ENCODE measurements at places on chromosomes 1 and 21.

GRCh38 chr1:184622136-184622823, 132.4 kb downstream of the EDEM3 start:
- DNase-seq = peak; percentile 75

GRCh38 chr1:239914751-239915231, 176.9 kb upstream of the FMN2 start:
- DNase-seq = no peak

DNA sequence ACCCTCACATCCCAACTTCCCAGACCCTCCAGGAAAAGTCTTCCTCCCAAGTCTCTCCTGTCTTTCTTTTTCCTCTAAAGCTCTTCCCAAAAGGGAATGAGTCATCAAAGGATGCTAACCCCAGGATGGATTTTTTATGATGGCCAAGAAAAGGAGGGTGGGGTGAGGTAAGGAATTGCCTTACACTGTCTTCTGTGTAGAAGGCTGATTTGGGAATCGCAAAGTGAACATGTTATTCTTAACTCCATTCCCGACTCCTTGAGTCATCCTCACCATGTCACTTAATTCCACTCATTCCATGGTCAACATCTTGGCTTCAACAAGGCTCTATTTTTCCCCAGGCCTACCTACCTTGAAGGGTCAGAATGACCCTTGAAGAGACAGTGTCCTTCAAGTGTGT, 44.0 kb downstream of the TBX15 start:
- DNase-seq = no peak

GRCh38 chr21:45962531-45963231, 18.9 kb upstream of the COL6A1 start:
- no peak for DNase-seq

GRCh38 chr1:64980745-64981600, 14.6 kb upstream of the JAK1 start:
- DNase-seq = peak; percentile 42

DNA sequence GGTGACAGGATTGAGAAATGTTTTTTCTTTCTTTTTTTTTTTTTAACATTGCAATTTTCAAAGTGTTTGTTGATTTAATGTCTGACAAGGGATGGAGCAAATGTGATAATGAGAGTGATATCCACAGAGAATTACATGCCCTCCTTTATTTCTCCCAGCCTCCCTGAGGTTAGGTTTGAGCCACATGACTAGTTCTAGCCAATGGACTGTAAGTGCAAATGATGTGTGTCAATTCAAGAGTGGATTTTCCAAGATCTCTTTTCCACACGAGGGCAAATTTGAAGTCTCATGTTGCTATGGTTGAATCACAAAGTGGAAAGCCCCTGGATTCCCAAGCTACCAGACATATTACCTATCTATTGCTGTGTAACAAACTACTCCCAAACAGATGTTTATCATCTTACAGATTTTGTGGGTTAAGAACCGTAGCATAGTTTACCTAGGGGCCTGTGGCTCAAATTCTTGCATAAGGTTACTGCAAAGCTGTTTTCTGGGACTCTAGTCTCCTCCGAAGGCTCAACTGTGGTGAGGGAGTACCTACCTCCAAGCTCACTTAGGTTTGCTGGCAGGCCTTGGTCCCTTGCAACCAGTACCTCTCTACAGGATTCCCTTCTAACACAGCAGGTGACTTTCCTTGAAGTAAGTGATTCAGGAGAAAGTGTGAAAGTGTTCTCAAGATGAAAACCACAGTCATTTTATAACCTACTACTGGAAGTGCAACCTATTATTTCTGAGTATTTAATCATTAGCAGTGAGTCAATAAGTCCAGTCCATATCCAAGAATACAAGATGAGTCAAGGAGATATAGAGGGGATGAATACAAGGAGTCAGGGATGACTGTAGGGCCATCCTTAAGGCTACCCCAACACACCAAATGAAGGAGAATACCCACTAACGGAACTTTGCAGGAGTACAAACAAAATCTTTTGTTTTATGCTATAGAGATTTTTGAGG, 533.6 kb downstream of the PTPRC start:
- no peak for DNase-seq

DNA sequence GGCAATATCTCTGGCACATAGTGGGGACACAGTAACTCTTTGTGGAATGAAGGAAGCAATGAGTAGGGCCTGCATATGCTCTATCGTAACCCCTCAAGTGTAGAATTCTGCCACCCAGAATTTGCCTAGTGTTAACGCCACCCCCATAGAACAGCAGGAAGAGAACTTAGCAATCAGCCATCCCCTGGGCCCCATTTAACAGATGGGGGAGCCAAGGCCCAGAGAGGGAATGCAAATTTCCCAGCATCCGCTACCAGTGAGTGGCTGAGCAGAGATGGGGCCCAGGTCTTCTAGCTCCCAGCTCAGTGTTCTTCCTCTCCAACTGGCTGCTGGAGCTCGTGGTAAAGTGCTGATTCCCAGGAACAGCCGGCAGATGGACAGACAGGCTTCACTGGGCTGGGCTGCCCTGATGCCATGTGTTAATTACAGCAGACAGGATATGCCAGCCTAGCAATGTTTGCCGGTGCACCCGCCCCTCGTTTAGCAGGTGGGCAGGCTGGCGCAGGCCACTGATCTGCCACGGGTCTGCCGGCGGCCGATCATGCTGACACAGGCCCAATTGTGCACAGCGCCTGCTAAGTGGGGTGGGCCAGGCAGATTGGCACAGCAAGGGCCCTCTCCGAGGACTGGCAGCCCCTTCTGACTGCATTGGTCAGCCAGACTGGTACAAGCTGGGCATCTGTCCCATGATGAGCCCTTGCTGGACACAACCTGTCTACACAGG, 171.9 kb downstream of the IGSF21 start:
- peak; percentile 33 for DNase-seq

- no peak for DNase-seq
Measured at GRCh38 chr21:40847951-40848350, 993 bp upstream of the DSCAM start.

DNA sequence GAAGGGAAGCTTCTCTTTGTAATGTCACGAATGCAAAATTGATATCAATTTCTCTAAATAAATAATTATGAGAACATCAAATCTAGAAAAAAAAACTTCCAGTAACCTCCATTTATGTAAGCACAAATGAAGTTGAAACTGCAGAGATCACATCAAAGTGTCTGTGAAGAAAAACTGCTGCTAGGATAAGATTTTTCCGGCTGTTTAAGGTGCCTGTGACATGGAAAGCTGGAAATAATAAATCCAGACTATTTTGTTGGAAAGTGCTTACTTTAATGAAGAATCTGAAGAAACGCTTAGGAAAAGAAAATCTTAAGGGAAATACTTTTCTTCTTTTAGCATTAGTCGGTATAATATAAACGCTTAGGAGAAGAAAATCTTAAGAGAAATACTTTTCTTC, 57.0 kb downstream of the CHRM3 start:
- no peak for DNase-seq

GRCh38 chr1:217562229-217562878, 68.5 kb downstream of the GPATCH2 start:
- DNase-seq = no peak

Measured in mucosa of descending colon (tissue), 3 donors.